ENCODE measurements at places on chromosomes 2 and 18. TPM values are rescaled to one million over a fixed set of nuclear protein-coding genes. Genes with fewer than 3 reads are reported as not detected.

MYO3B gene
- not detected for total RNA-seq

HRH4 gene
- 0.16 TPM for total RNA-seq

SLC4A3 gene
- total RNA-seq, result 4.9 TPM

UGT1A3 gene
- total RNA-seq, result not detected

COLEC12 gene
- total RNA-seq, result 28.2 TPM

TRAK2 gene
- 6.5 TPM for total RNA-seq

HOXD4 gene
- not detected for total RNA-seq

CASP10 gene
- 4.7 TPM for total RNA-seq

RNF181 gene
- total RNA-seq, result 209 TPM

OXER1 gene
- total RNA-seq, result not detected

MBD1 gene
- total RNA-seq, result 34.4 TPM

KCNJ13 gene
- not detected for total RNA-seq

ONECUT2 gene
- not detected for total RNA-seq

GKN1 gene
- total RNA-seq, result not detected

EML6 gene
- not detected for total RNA-seq

STARD7 gene
- 113 TPM for total RNA-seq

B3GNT7 gene
- total RNA-seq, result 0.23 TPM

TNS1 gene
- total RNA-seq, result 17.6 TPM

ZFP36L2 gene
- 9.6 TPM for total RNA-seq

CEBPZOS gene
- total RNA-seq, result 13.3 TPM

PPP1CB gene
- 180 TPM for total RNA-seq

HMSD gene
- not detected for total RNA-seq

TMEM169 gene
- not detected for total RNA-seq

CARF gene
- total RNA-seq, result 0.99 TPM

LDLRAD4 gene
- total RNA-seq, result 0.36 TPM

PARD6G gene
- 3.4 TPM for total RNA-seq

CTAGE1 gene
- not detected for total RNA-seq

ANKRD30BL gene
- not detected for total RNA-seq

ATP6V1B1 gene
- total RNA-seq, result not detected

LYG1 gene
- total RNA-seq, result not detected

MAP3K19 gene
- total RNA-seq, result not detected

FOXD4L1 gene
- not detected for total RNA-seq

RAD51AP2 gene
- not detected for total RNA-seq

HSBP1L1 gene
- total RNA-seq, result not detected

RGPD3 gene
- total RNA-seq, result 0.07 TPM

TXNDC2 gene
- total RNA-seq, result 0.33 TPM

PCARE gene
- not detected for total RNA-seq

RAX gene
- total RNA-seq, result not detected

ZSWIM2 gene
- total RNA-seq, result not detected

ACVR1C gene
- total RNA-seq, result not detected

PDE11A gene
- 0.25 TPM for total RNA-seq

ORC4 gene
- 15.9 TPM for total RNA-seq

TWIST2 gene
- 66.9 TPM for total RNA-seq

CDH20 gene
- not detected for total RNA-seq

CRYGC gene
- total RNA-seq, result not detected

LCT gene
- not detected for total RNA-seq

DNAJC5G gene
- total RNA-seq, result not detected
